Suppressor macrophage treated with lipopolysaccharide for 4 hours (primary cell): ENCODE measurements at places on chromosomes 6 and 20.

GRCh38 chr6:146498309-146498708 is 45.3 kb upstream of the RAB32 start:
- no peak for DNase-seq

GRCh38 chr20:61719691-61720347 is 345.9 kb downstream of the TAF4 start:
- no peak for DNase-seq

DNA sequence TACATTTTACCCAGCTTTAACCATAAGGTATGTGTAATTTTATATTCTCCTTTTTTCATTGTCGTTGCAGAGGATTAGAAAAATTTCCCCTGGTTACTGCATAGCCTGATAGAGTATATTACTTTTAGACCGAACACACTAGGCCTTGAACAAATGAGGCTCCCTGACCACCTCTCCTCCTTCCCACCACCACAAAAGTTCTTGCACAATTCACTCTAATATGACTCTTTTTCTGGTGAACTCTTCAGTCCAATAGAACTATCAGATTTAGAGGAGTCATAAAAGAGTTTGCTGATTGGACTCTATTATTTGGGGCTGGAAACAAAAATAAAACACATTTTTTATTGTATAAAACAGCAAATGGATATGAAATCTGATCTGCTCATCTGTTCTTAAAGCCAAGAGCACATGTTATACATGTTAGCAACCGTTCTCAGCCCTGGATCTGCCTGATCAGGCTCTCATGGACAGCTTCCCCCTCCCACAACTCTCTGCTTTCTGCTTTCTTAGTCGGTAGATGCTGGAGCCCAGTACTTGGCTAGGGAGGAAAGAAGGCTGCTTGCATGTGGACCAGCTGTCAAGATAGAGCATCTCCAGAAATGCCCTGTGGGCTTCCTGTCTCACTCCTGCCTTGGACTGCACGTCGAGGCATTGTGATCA is 83.5 kb downstream of the CD164 start:
- no peak for DNase-seq

- peak; percentile 74 for DNase-seq
Observed at GRCh38 chr20:3407040-3407770, at the start of gene DNAAF9. Gene DNAAF9, minus strand, starts transcription at chr20:3407669. Its CDS starts 112 bp downstream, at chr20:3407557.

GRCh38 chr20:64155258-64156135 is 8.8 kb upstream of the MYT1 start:
- DNase-seq, result no peak

- DNase-seq, result no peak
Observed at GRCh38 chr6:139443231-139444112, 69.0 kb upstream of the CITED2 start.

DNA sequence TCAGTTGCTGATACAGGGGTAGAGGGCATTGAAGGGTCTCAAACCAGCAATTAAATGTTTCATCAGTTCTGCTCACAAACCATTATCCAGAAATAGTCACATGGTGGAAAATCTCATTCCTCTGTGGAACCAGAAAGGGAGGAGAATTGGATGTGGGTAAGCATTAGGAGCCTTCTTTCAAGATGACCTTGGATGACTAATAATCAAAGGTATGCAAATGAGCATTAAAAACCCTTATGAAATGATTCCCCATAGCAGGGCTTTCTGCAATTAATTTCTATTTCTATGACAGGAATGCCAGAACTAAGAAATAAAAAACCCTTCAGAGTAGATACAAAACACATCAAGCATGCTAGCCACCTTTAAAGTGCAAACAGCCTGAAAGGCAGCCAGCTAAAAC is 37.4 kb upstream of the HCRTR2 start:
- no peak for DNase-seq

DNA sequence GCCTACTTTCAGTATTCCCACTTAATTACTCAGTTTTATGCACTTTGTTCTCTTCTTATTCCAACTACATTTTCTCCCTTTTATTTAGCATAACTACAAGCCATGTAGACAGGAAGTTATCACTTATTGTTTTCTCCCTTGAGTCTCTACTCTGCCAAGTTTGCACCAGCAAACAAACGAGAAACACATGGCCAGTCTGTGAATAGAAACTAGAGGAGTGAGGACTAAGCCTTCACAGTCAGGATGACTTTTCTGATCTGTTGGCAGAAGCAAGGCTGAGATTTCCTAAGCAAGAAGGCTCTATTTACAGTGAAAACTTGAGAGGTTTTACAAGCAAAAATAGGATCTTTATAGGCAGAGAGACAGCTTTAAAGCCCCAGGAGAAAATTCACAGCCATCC is 69.8 kb upstream of the TINAG start:
- DNase-seq, result no peak

GRCh38 chr6:135707426-135707825 is 144.1 kb upstream of the PDE7B start:
- no peak for DNase-seq

- DNase-seq, result no peak
Observed at GRCh38 chr6:112881027-112881426, 533.9 kb downstream of the RFPL4B start.

GRCh38 chr20:47468290-47469050 is 33.2 kb upstream of the NCOA3 start:
- DNase-seq, result no peak

GRCh38 chr6:34128045-34128444 is 17.8 kb downstream of the GRM4 start:
- no peak for DNase-seq

DNA sequence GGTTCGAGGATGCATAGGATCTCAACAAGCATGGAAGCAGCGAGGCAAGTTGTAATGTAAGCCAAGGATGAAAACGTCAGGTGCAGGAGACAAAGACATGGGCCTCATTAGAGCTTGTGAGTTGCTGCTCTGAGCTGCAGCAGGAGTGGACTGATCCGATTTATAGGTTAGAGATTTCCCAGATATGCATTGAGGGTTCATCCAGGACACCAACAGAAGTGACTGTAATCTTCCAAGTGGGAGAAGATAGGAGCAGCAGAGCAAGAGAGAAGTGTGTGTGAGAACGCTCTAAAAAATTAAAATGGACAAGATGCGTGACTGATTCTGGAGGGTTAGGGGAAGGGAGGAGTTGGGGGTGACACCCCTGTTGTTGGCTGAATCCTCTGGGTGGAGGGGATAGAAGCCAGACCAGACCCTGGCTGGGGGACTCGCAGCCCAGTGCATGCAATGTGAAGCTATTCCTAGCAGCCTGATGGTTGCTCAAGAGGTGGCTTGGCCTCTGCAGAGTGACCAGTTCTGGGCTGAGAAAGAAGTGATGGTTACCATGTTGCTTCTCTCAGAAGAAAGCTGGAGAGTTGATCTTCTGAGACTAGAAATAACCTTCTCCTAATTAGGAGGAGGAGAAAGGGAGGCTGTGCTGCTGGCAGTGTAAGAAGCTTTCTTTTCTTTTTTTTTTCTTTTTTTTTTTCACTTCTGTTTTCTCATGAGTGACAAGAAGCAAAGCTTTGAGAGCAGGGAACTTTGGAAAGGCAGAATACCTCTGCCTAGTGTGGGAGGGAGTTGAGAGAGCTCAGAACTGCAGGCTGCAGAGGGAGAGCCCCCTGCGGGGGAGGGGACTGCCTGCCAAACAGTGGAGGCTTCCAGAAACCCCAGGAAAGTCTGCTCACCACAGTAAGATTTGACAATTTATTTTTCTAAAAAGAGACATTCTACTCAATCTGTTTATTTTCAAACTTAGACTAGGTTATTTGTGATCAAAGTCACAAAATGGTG is 116.9 kb downstream of the SLX4IP start:
- DNase-seq, result peak; percentile 39
